ENCODE measurements at places on chromosomes 11 and 22. TPM values are rescaled to one million over a fixed set of nuclear protein-coding genes. Genes with fewer than 3 reads are reported as not detected.

The IL17REL gene
- total RNA-seq = 0.08 TPM

The C1QTNF5 gene
- not detected for total RNA-seq

The DDX25 gene
- not detected for total RNA-seq

The NPTXR gene
- total RNA-seq = 9.1 TPM

The ADAMTS8 gene
- 0.26 TPM for total RNA-seq

The RFPL3 gene
- total RNA-seq = not detected

The NXPE4 gene
- total RNA-seq = not detected

The SART1 gene
- 51.5 TPM for total RNA-seq

The ADM2 gene
- total RNA-seq = 0.64 TPM

The KRTAP5-1 gene
- not detected for total RNA-seq

The DGCR6 gene
- total RNA-seq = 1.8 TPM

The CASP1 gene
- total RNA-seq = 0.20 TPM

The CRACR2B gene
- total RNA-seq = 5.0 TPM

The MS4A8 gene
- not detected for total RNA-seq

The SCGB1C1 gene
- total RNA-seq = not detected

The EFEMP2 gene
- 1.1 TPM for total RNA-seq

The KDM4D gene
- 0.48 TPM for total RNA-seq

The NPAS4 gene
- total RNA-seq = not detected

The PVALB gene
- not detected for total RNA-seq

The BTG4 gene
- not detected for total RNA-seq

The PLCB3 gene
- total RNA-seq = 19.9 TPM

The CSRP3 gene
- not detected for total RNA-seq

The HPX gene
- 0.41 TPM for total RNA-seq

The GALR3 gene
- total RNA-seq = not detected

The HTR3B gene
- total RNA-seq = not detected

The OR52E8 gene
- total RNA-seq = not detected

The SLC25A45 gene
- total RNA-seq = 11.7 TPM

The OR52N4 gene
- total RNA-seq = not detected

The OR52I1 gene
- total RNA-seq = not detected

The POU2F3 gene
- total RNA-seq = not detected

The MUC5AC gene
- 1.5 TPM for total RNA-seq
